ENCODE measurements at places on chromosomes 2 and 18.

GRCh38 chr18:10239103-10239502, 215.3 kb upstream of the APCDD1 start:
- DNase-seq: no peak

- peak; percentile 47 for DNase-seq
Measured at GRCh38 chr2:204187229-204188083, 250.9 kb downstream of the ICOS start.

GRCh38 chr2:36770542-36771287, 74.2 kb downstream of the VIT start:
- no peak for DNase-seq

GRCh38 chr2:235365743-235366142, 128.1 kb upstream of the AGAP1 start:
- no peak for DNase-seq

DNA sequence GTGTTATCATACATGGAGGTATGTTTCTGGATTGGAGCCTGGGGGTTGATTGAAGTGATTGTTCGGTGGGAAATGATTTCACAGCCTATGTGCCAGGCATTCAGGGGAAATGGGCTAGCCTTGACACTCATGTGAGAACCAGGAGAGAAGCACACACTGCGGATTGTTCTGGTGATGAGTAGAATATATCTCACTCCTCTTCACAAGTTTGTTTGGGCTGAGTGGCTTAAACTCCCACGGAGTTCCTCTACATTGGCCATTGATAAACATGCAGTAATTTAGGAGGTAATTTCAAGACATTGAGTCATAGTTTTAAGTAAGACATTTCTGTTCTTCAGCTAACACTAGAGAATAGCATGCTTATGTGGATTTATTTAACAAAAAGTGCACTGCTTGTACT, 498.9 kb upstream of the NETO1 start:
- DNase-seq: no peak

DNA sequence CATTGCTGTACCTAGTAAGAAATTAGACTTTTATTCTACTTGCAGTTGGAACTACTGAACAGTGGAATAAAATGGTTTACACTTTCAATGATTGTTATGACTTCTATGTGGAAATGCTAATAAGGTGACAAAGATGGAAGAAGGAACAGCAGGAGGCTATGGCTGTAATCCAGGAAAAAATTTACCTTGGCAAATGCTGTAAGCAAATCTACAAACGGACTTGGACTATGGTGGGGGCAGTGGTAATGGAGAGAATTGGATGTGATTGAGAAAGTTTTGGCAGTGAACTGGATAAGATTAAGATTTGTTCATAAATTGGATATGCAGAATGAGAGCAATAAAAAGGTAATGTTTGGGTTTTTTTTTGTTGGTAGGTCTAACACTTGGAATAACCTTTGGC, 111.0 kb upstream of the ERBB4 start:
- DNase-seq: no peak

All from kidney epithelial cell (primary cell).